Suppressor macrophage treated with lipopolysaccharide for 4 hours (primary cell): ENCODE measurements at places on chromosomes 16 and 17.
A peak's percentile ranks its signal among the peaks of the same experiment; 100 is the strongest.

- no peak for DNase-seq
Observed at GRCh38 chr16:47927330-47927729, 228.5 kb downstream of the ABCC12 start.

GRCh38 chr16:88793251-88793954 lies 8.4 kb upstream of the PIEZO1 start:
- no peak for DNase-seq

GRCh38 chr17:1608676-1609075 lies 20.0 kb downstream of the SLC43A2 start:
- no peak for DNase-seq

- DNase-seq, result peak; percentile 43
Observed at GRCh38 chr17:43018008-43018853, 4.0 kb downstream of the VAT1 start.

GRCh38 chr16:87792205-87792565 lies 26.4 kb upstream of the KLHDC4 start:
- no peak for DNase-seq

DNA sequence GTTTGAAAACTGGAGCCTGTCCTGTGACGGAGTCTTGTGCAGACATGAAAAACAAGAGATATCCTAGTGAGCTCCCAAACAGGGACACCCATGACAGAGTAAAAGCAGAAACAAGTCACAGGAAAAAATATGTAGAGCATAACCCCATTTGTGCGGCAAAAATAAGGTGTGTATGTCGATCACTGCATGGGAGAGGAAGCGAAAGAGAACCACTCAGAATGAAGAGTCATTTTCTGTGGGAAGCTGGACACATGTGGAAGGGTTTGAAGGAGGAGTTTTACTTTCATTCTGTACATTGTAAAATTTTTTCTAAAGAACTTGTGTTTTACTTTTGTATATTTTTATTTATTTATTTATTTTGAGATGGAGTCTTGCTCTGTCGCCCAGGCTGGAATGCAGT lies 72.1 kb downstream of the JPH3 start:
- DNase-seq, result peak; percentile 80

- DNase-seq, result no peak
Observed at GRCh38 chr17:43891851-43892646, 15.3 kb downstream of the MPP2 start.

DNA sequence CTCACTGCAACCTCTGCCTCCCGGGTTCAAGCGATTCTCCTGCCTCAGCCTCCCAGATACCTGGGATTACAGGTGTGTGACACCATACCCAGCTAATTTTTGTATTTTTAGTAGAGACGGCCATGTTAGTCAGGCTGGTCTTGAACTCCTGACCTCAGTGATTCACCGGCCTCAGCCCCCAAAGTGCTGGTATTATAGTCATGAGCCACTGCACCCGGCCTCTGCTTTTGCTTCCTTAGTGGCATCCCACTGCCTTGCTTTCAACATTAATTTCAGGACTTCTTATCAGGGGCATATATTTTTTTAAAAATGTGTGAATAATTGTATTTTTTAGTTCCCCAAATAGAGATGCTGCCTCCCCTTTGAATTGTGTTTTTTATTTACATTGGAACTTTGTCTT lies 98.8 kb downstream of the SYCE1L start:
- DNase-seq, result no peak

DNA sequence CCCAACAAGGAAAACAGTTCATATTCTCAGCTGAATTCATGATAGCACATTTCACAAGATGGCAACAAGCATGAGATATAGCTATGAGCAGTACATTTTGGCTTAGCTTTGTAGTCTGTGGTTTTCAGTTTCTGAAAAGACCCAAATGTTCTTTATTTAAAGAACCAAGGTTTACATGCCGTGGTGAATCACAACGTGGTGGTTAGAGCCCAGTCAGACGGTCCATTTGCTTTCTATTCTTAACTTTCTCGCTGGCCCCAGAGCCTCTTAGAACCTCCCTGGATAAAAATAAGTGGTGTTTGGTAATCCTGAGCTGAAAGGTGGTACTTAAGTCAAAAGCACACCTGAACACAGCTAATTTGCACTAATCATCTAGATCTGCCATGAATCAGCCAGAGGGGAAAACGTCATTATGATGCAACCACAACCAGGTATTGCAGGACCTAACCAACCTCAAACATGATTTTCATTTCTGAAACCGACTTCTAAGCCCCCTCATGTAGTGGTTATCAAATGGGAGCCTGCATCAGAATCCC lies 18.6 kb upstream of the HAPSTR1 start:
- DNase-seq, result peak; percentile 56

DNA sequence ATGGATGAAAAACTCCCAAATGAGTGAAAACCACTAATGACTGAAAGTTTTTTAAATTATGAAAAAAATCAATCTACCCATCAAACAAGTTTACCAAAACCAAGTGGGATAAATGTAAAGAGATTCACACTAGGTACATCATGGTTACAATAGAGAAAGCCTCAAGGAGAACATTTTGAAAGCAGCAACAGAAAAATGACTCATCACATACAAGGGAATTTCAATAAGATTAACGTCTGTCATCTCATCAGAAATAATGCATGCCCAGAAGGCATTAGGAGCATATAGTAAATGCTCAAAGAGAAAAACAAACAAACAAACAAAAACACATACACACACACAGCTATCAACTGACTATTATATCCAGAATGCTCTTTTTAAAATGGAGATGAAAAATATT lies 261.8 kb upstream of the KIF2B start:
- DNase-seq, result no peak

GRCh38 chr16:8639694-8640093 lies 18.2 kb downstream of the METTL22 start:
- no peak for DNase-seq

- no peak for DNase-seq
Observed at GRCh38 chr16:86618431-86619238, 40.3 kb downstream of the FOXL1 start.

GRCh38 chr16:15770512-15770911 lies 86.3 kb downstream of the MYH11 start:
- DNase-seq, result no peak

- DNase-seq, result peak; percentile 34
Observed at GRCh38 chr16:56860226-56861020, 4.6 kb upstream of the SLC12A3 start.

- no peak for DNase-seq
Observed at GRCh38 chr17:50517504-50518383, 9.5 kb downstream of the MYCBPAP start.

DNA sequence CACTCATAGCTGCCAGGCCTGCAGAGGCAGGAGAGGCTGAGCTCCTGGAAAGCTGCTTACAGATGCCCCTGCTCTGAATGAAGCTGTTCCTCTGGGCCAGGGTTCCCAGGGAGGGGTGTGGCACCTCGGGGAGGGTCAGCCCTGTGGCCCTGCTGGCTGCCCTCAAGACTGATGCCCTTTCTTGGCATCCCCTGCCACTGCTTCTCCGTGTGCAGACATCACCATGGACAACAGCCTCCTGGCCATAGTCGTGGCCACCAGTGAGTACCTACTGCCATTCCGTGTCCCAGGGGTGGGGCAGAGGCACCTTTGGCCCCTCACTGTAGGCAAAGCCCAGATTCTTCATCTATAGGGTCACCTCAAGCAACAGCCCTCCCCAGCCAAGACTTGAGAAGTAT lies 8.9 kb downstream of the MRPL27 start:
- DNase-seq, result no peak

- DNase-seq, result no peak
Observed at GRCh38 chr17:80813318-80813717, 178.3 kb upstream of the CHMP6 start.

DNA sequence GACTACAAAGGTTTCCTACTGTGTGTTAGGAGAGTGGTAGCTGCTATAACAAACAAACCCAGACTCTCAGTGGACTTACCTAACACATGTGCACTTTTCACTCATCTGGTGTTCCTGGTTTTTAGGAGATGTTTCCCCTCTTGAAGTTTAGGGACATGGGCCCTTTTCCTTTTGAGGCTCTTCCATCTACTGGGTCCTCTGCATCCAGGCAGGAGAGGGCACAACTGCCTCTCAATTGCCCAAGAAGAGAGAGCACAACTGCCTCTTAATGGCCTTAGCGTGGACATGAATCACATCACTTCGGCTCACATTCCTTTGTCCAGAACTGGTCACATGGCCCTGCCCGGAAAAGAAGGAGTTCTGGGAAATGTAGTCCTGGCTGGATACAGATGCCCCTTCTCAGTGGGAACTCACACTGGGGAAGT lies 9.8 kb upstream of the TNRC6C start:
- no peak for DNase-seq

DNA sequence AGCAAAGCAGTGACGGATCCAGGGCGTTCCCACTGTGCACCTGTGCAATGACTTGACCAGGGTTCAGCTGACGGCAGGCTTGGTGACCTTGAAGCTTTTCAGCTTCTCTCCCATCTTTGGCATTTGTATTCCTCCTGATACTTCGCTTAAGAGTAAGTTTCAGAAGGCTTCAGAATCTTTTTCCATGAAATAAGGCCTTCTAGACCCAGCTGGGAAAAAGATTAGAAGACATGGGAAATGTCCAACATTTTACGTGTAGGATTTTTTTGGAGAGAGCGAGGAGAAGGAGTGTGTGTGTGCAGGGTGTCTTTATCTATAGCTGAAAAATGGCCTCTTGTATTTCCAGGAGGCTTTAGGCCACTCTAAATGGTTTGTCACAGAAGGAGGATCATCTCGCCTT lies 104.1 kb downstream of the BANP start:
- DNase-seq, result no peak

DNA sequence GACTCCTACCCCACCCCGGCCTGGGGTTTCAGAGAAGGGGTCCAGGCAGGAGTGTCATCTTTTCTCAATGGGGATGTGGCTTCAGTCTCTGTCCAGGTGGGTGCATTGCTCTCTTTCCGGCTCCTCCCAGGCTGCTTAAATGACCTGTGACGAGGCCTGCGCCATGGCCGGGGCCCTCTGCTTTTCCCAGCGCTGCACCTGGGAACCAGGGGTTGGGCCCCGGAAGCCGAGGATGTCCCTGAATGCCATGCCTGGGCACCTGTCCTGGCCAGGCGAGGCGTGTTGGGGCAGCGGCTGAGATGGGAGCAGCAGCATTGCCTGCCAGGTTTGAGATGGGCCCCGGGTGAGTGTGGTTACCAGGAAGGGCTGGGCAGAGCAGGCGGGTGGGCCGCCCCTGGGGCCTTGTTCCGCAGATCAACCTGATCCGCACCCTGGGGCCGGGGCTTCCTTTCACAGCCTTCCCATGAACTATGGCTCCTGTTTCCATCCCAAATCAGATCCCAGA lies 147.4 kb downstream of the SEC14L1 start:
- no peak for DNase-seq

GRCh38 chr16:82396509-82396908 lies 226.5 kb upstream of the MPHOSPH6 start:
- no peak for DNase-seq

DNA sequence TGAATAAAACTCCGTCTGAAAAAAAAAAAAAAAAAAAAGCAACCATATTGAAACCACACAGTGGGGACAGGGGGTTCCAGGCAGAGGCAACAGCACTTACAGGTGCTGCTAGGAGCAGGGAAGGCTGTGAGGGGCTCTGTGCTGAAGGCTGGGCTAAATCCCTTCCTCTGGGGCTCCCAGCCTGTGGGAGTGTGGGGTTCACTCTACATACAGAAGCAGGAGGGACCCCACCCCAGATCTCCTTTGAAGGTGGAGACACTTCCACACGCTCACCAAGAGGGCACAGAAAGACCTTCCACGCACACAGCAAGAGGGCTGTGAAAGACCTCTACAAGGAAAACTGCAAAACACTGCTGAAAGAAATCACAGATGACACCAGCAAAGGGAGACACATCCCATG lies 53.9 kb downstream of the USP22 start:
- no peak for DNase-seq

GRCh38 chr16:30948667-30949649 lies at the start of gene ORAI3:
Gene ORAI3, plus strand, starts transcription at chr16:30949068. Its CDS starts 222 bp downstream, at chr16:30949290.
- DNase-seq, result peak; percentile 83
